ENCODE measurements at places on chromosomes 3 and 15. TPM values are rescaled to one million over a fixed set of nuclear protein-coding genes. Genes with fewer than 3 reads are reported as not detected.

UPK1B gene
- 10.7 TPM for total RNA-seq

CHDH gene
- total RNA-seq = 2.7 TPM

ISLR gene
- 0.39 TPM for total RNA-seq

CX3CR1 gene
- total RNA-seq = 0.02 TPM

BTD gene
- total RNA-seq = 15.5 TPM

Data from A549 treated with CpdA at 1 μM for 4 hours (cell line).